ENCODE measurements at places on chromosomes 1 and 21. TPM values are rescaled to one million over a fixed set of nuclear protein-coding genes. Genes with fewer than 3 reads are reported as not detected.

- no peaks in the 10 kb centered on the region for H3K36me3 ChIP-seq
- H3K4me1 ChIP-seq: peaks cover 14% of the 10 kb centered on the region
- H3K27ac ChIP-seq: no peak overlapping the region
- peaks cover 26% of the 10 kb centered on the region for H3K27me3 ChIP-seq
- no peak for DNase-seq
Measured at GRCh38 chr1:1425753-1426495, 4.8 kb upstream of the ANKRD65 start.

DNA sequence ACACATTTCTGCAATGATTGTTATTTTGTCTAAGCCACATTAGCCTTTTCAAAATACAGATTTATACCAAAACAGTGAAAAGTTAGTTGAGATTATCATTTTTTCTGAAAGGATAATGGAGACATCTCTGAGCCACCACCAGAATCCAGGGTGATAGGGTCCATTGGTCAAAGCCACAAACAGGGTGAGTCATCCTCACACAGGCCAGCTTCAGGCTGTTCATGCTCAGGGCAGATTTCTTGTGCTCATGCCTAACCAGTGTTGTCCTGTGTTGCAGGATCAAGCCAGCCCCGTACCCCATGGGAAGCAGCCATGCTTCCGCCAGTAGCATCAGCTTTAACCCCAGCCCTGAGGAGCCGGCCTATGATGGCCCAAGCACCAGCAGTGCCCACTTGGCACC is 13.4 kb downstream of the ELOA start:
- DNase-seq: no peak
- H3K27me3 ChIP-seq: no peaks in the 10 kb centered on the region
- no peak overlapping the region for H3K27ac ChIP-seq
- peaks cover 61% of the 10 kb centered on the region for H3K36me3 ChIP-seq
- no peaks in the 10 kb centered on the region for H3K4me1 ChIP-seq

GRCh38 chr1:48207536-48208075 is 14.9 kb upstream of the SLC5A9 start:
- H3K27ac ChIP-seq: no peak overlapping the region
- no peak overlapping the region for H3K4me3 ChIP-seq
- no peaks in the 10 kb centered on the region for H3K36me3 ChIP-seq
- no peak for DNase-seq
- peaks cover 2% of the 10 kb centered on the region for H3K4me1 ChIP-seq
- peaks cover 2% of the 10 kb centered on the region for H3K27me3 ChIP-seq

- no peak overlapping the region for H3K4me3 ChIP-seq
- H3K4me1 ChIP-seq: no peaks in the 10 kb centered on the region
- no peaks in the 10 kb centered on the region for H3K27me3 ChIP-seq
- H3K36me3 ChIP-seq: no peaks in the 10 kb centered on the region
Measured at GRCh38 chr1:197441999-197442414, 174.0 kb downstream of the CRB1 start.

- H3K36me3 ChIP-seq: no peaks in the 10 kb centered on the region
- DNase-seq: no peak
- no peaks in the 10 kb centered on the region for H3K4me1 ChIP-seq
- H3K4me3 ChIP-seq: no peak overlapping the region
- no peaks in the 10 kb centered on the region for H3K27me3 ChIP-seq
Measured at GRCh38 chr1:214990619-214991018, 91.9 kb upstream of the KCNK2 start.

GRCh38 chr1:212514056-212514614 is 81.4 kb downstream of the NENF start:
- H3K4me3 ChIP-seq: no peak overlapping the region
- H3K4me1 ChIP-seq: peaks cover 2% of the 10 kb centered on the region
- H3K27ac ChIP-seq: no peak overlapping the region

DNA sequence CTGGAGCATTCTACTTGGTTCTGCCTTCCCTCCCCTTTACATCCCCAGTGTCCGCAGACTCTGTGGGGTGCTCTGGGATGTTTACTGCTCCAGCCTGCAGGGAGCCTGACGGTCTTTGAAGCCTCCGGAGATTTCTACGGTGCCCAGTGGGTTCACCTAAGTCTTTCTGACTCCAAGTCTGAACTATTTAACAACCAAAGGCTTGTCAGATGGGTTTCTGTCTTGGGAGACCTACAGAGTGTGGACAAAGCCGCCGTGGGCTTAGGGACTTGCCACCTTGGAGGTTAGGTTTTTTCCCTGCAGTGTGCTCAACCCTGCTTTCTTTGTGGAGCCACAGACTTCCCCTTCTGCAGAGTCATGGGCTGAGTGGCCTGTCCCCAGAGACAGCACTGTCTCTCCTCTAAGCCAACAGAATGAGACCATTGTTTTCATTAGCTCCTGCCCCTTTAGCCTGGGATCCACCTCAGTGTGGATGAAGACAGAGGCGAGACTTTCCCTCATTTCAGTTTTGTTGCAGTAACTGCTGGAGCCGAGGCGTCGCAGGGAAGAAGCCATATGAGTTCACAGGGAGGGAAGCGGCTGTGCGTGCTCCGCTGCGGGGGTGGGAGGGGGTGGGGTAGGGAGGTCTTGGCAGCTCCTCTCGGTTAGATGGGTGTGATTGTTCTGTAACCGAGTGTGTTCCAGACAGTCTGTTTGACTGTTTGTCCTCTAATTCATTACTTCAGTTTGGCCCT is 120.7 kb downstream of the CNIH3 start:
- peak; percentile 20 for DNase-seq
- no peaks in the 10 kb centered on the region for H3K36me3 ChIP-seq
- H3K27ac ChIP-seq: no peak overlapping the region
- no peak overlapping the region for H3K4me3 ChIP-seq

Gene KCNJ9
- not detected for total RNA-seq

GRCh38 chr1:20430355-20431175 is 55.4 kb downstream of the CAMK2N1 start:
- peaks cover 40% of the 10 kb centered on the region for H3K27me3 ChIP-seq
- H3K27ac ChIP-seq: no peak overlapping the region
- DNase-seq: peak; percentile 60
- H3K36me3 ChIP-seq: no peaks in the 10 kb centered on the region
- H3K4me1 ChIP-seq: peaks cover 10% of the 10 kb centered on the region

- no peak for DNase-seq
- no peak overlapping the region for H3K27ac ChIP-seq
- no peaks in the 10 kb centered on the region for H3K4me1 ChIP-seq
- no peaks in the 10 kb centered on the region for H3K27me3 ChIP-seq
Measured at GRCh38 chr1:222600281-222600680, 10.5 kb upstream of the TAF1A start.

Gene AUNIP
- 8.8 TPM for total RNA-seq

DNA sequence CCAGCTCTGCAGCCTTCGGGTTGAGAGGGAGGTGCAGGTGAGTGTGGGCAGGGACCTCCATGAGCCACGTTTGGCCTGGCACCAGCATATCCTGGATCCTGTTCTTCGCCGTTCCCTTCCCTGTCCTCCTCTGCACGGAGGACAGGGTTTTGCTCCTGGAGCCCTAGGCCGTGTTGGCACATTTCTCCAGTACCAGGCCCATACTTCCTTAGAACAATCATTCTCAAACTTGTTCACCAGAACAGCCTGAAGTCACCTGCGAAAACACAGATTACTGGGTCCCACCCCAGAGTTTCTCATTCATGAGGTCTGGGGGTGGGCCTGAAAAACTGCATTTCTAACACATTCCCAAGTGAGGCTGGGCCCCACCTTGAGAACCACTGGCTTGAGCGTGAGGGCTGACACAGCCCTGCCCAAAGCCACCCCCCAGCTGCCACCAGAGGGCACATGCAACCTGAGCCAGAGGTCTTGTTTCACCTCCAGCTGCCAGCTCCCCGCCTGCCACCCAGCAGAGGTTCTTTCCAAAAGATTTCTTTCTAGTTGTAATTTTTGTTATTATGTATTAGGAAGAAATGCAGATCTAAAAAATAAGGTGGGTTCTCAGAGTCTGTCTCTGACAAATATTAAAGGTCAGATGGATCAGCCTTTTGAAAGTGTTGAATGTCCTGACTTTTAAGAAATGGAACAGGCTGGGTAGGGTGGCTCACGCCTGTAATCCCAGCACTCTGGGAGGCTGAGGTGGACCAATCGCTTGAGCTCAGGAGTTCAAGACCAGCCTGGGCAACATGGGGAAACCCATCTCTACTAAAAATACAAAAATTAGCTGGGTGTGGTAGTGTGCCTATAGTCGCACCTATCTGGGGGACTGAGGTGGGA is 39.6 kb upstream of the LDLRAP1 start:
- H3K27ac ChIP-seq: no peak overlapping the region
- H3K27me3 ChIP-seq: no peaks in the 10 kb centered on the region
- H3K4me3 ChIP-seq: no peak overlapping the region
- H3K36me3 ChIP-seq: peaks cover 2% of the 10 kb centered on the region

GRCh38 chr1:206911064-206911663 is 10.6 kb downstream of the FCMR start:
- H3K4me1 ChIP-seq: peaks cover 85% of the 10 kb centered on the region
- DNase-seq: peak; percentile 58
- H3K4me3 ChIP-seq: no peak overlapping the region
- H3K27me3 ChIP-seq: no peaks in the 10 kb centered on the region
- peaks cover 64% of the 10 kb centered on the region for H3K36me3 ChIP-seq
- H3K27ac ChIP-seq: no peak overlapping the region

GRCh38 chr1:59816318-59816878 is 1.6 kb downstream of the HOOK1 start:
- no peak overlapping the region for H3K4me3 ChIP-seq
- H3K27ac ChIP-seq: no peak overlapping the region
- H3K27me3 ChIP-seq: peaks cover 3% of the 10 kb centered on the region
- peaks cover 8% of the 10 kb centered on the region for H3K4me1 ChIP-seq
- DNase-seq: no peak

- H3K27me3 ChIP-seq: peaks cover 9% of the 10 kb centered on the region
- DNase-seq: no peak
- H3K4me3 ChIP-seq: no peak overlapping the region
- H3K4me1 ChIP-seq: no peaks in the 10 kb centered on the region
Measured at GRCh38 chr1:29520571-29521437, 284.5 kb downstream of the PTPRU start.

Gene MATN1
- 1.4 TPM for total RNA-seq

Gene C1orf198
- total RNA-seq: 6.2 TPM

DNA sequence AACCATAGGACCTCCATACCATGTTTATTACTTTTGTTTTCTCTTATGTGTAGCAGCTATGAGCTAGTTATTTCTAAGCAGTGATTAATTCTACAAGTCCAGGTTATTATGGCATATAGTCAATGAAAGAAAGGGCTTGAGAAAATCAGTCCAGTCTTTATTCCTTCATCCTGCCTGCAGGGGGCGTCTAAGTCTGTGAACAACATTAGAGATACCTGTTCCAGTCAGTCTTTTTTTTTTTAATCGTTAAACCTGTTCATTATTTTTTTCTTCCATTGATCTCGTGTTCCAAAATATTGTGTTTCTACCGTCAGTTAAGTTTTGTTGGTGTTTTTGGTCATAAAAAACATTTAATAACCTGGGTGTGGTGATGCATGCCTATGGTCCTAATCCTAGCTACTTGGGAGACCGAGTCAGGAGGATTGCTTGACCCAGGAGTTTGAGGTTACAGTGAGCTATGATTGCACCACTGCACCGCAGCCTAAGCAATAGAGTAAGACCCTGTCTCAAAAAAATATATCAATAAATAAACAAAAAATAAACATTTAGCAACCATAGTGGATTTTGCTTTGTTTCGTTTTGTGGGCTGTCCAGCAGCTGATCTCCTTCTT is 29.4 kb upstream of the CD2 start:
- no peaks in the 10 kb centered on the region for H3K36me3 ChIP-seq
- peak overlapping the region; percentile 28 for H3K27ac ChIP-seq
- H3K27me3 ChIP-seq: no peaks in the 10 kb centered on the region
- DNase-seq: peak; percentile 92

DNA sequence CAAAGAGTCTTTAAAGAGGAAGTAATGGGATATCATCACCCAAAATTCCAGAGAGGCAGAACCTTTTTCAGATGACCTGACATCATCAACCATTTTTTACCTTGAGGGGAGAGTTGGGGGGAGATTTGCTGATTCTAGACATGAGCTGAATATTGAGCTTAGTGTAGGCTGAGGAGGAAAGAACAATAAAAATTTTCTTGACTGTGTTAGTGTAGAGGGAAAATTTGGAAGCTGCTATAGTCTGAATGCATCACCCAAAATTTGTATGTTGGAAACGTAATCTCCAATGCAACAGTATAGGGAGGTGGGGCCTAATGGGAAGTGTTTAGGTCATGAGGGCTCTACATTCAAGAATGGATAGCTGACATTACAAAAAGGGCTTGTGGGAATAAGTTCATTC is 17.8 kb upstream of the CD84 start:
- H3K4me3 ChIP-seq: no peak overlapping the region
- no peak overlapping the region for H3K27ac ChIP-seq
- peaks cover 18% of the 10 kb centered on the region for H3K36me3 ChIP-seq
- no peaks in the 10 kb centered on the region for H3K27me3 ChIP-seq

DNA sequence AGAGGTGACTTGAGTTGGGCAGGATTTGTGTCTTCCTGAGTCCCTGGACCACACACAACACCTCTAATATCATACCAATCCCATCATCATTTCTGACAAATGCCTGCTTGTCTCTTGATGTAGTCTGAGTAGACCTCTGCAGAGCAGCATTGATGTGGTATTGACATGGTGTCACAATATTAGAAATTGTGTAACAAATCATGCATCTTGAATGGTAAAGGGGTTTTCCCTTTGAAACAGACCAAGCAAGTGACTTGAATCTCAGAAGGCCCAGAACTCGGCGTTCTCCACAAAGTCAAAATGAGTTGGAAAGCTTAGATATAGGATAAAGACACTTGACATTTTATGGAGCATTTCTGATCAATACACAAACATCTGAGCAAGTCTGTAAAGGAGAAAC is 72.7 kb upstream of the KIRREL1 start:
- no peak overlapping the region for H3K4me3 ChIP-seq
- DNase-seq: no peak
- H3K36me3 ChIP-seq: no peaks in the 10 kb centered on the region
- no peaks in the 10 kb centered on the region for H3K4me1 ChIP-seq
- peaks cover 6% of the 10 kb centered on the region for H3K27me3 ChIP-seq
